ENCODE measurements at places on chromosomes 3 and 15.
A peak's percentile ranks its signal among the peaks of the same experiment; 100 is the strongest.

GRCh38 chr3:89983449-89983848, 876.0 kb downstream of the EPHA3 start:
- DNase-seq: no peak

DNA sequence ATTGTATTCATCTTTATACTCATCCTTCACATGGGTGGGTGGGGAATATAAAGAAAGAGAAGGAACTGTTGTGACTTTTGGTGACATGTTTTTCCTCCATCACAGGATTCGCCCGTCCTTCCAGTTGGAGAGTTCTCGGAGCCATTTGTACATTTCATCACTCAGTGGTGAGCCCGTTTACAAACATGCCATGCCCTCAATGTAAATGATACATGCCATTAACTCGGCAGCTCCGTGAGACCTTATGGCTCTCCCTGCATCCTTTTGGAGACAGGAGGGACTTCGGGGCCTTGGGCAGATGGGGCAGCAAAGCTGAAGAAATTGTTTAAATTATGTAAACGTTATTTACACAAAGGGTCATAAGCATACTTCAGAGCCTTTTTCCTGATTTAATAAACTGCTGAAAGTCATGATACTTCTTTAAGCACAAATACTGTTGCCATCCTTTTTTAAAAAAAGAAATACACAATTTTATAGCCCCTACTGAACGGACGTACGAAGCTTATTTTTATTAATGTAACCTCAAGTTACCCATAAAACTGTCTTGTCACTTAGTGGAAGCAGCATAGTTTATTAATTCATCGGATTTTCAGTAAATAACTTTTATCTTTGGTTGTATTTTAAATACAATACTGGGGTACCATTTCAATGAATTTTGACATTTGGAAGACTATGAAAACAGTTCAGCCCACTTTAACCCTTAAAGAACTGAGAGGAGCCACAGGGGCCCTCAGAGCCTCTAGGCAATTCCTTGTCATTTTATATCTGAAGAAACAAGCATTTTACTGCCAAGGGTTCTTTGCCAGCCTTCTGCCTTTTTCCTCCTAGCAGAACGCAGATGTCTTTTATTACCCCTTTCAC, 55.6 kb upstream of the SKOR1 start:
- no peak for DNase-seq

DNA sequence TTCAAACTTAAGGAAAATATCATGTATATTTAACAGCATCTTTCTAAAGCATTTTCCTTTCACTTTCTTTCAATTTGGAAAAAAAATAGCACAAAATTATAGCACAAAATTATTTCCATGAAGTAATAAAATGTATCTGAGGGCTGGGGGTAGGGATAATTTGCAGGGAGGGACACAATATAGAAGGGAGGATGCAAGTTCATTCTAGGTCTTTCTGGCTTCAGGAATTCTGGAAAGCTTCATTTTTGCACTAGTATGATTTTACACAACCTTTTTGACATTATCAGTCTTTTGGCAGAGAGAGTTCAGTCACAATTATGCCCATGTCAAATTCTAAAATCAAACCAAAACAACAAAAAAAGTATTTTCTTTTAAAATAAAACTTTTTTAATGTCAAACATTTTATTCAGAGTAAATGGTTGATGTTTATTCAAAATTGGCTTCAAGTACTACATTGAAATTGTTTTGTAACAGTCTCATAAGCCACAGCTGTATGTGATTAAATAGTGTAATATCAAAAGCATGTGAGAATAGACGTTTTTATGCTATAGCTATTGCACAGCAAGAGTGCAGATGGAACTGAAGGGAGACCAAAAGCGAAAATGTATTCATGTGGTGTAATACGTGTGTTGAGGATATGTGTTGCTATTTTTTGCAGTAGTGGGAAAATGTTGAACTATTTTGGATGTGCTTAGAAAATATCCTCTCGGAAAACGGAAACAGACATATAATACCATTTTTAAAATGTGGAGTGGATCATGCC, 5.8 kb downstream of the RBMS3 start:
- peak; percentile 48 for DNase-seq

- DNase-seq: no peak
These were observed 613.4 kb downstream of the MCTP2 start for GRCh38 chr15:94844538-94845389.
